ENCODE measurements at places on chromosomes 11 and 22.

GRCh38 chr11:118996926-118997626 is 862 bp upstream of the CENATAC start:
- DNase-seq: peak; percentile 78

DNA sequence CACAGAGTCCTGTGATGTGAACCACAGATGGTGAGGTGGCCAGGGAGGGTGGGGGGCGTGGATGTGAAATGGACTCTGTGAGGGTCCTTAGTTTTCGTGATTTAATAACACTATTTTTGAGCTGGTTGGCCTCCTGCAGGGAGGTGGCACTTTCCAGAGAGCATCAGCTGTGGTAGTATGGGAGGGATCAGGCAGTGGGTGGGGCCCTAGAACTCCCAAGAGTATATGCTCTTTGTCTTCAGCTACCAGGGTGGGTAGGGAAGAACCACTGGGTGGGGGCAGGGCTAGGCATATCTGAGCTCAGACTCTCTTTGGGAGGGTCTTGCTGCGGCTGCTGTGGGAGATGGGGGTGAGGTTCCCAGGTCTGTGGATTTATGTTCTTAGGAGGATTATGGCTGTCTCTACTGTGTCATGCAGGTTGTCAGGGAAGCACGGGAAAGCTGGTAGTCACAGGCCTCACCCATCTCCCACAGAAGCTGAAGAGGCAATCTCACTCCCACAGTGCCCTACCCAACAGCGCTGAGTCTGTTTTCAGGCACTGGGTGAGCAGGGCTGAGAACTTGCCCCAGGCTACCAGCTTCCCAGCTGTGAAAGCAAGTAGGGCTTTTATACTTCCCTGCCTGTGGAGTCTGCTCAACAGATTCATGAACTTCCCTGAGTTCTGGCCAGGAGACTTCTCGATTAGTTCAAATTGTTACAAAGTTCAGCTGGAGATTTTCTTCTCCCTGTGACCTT is 47.9 kb upstream of the SNX19 start:
- DNase-seq: no peak

DNA sequence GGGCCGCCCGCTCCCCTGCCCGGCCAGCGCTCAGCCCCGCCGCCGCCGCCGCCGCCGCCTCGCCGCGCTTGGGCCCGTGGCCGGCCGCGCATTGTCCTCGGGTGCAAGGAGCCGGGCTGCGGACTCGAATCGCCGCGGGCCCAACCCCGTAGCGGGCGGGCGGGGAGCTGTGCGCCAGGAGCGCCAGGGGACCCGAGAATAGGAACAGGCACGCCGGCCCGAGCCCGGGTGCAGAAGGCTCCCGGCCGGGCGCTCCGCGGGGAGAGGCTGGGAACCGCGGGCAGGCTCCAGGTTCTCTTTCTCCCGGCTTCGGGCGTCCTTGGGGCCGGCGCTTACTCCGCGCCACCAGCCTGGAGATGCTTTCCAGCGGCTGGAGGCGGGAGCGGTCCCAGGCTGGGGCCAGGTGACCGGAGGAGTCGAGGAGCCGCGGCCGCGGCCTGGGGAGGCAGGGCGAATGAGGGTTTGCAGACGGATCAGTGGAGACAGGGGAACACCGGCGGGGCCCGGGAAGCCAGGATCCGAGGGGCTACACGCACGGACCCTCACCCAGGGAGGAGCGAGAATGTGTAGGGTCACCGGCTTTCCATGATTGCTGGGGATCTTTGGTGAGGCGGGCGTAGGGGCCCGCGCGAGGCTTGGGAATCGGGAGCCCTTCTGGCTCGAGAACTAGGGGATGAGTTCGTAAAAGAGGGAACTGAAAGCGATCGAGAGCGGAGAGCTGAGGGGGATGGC is 726 bp downstream of the PKNOX2 start:
- peak; percentile 52 for DNase-seq

GRCh38 chr11:38365274-38365673 is 1767.2 kb upstream of the RAG2 start:
- DNase-seq: no peak

DNA sequence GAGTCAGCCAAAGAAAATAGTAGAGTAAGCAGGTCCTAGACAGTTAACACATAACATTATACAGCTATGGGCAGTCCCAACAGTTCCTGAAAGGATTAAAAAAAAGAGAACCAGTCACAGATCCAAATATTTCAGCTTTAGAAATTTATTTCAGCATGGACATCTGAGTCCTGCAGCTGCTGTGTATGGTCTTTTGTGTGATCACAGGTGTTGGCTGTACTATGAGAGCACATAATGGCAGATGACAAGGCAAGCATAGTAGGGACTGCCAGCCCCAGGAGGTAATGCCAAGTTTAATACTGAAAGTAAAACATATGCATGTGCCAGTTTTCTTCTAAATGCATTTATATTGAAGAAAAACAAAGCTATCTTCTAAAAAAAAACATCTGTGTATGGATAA is 158.1 kb downstream of the GRIA4 start:
- no peak for DNase-seq

GRCh38 chr22:29737251-29738117 is 17.7 kb downstream of the CABP7 start:
- no peak for DNase-seq

DNA sequence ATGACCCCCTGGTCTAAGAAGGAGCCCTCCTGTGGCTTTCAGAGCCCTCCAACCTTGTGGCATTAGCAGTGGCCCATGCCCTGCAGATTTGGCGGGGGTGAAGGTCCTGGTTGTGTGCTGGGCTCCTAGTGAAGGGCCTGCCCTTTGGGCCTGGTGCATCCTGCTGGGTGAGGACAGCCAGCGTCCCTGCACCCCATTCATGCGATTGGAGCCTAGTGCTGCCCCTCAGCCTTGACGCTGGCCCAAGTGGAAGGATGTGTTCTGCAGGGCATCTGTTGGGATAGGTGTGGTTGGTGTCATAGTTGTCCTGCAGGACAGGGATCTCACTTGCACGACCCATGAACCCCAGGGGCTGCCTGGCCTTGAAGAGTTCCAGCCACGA is 28.1 kb upstream of the DGCR8 start:
- DNase-seq: no peak

GRCh38 chr11:18802381-18803257 is 11.0 kb upstream of the PTPN5 start:
- peak; percentile 58 for DNase-seq

DNA sequence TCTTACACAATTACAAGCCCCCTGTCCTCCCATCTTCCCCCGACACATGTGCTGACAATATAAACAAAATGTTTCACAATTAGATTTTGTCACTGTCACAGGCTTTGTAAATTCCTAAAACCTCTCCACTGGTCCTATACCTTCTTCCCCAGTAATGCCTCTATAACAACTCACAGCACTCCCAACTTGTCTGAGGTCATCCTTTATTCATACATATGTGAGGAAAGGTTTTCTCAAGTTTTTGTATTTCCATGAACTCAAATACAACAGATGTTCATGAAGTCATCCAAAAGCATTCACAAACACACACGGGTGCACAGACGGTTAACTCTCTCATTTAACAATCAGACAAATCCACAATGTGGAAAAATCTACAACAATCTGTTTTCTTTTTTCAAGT is 1.9 kb downstream of the OR52H1 start:
- DNase-seq: no peak

DNA sequence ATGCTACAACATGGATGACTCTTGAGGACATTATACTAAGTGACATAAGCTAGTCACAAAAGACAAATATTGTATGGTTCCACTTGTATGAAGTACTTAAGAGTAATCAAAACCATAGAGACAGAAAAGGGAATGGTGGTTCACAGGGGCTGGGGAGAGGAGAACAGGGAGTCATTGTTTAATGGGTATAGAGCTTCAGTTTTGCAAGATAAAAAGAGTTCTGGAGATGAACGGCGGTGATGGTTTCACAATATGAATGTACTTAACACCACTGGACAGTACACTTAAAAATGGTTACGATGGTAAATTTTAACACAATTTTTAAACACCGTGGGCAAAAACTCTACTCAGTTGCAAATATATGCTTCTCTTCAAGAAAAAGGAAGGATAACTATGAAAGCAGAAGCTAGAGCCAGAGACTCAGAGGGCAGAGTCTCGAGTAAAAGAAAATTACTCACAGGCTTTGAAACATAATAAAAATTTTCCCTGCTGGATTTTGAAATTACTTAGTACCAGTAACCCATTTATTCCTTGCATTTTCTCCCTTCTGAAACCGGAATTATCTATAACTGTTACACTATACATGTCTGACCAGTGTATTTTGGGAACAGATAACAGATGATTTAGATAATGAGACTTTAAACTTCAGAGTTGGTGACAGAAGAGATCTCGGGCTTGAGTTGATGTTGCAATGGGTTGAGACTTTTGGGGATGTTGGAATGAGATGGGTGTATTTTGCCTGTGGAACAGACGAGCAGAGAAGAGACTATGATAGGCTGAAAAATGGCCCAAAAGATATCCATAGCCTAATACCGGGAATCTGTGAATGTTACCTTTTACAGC is 15.0 kb downstream of the MRTFA start:
- DNase-seq: peak; percentile 86

- no peak for DNase-seq
Measured at GRCh38 chr11:130573767-130574166, 125.3 kb downstream of the ADAMTS15 start.

DNA sequence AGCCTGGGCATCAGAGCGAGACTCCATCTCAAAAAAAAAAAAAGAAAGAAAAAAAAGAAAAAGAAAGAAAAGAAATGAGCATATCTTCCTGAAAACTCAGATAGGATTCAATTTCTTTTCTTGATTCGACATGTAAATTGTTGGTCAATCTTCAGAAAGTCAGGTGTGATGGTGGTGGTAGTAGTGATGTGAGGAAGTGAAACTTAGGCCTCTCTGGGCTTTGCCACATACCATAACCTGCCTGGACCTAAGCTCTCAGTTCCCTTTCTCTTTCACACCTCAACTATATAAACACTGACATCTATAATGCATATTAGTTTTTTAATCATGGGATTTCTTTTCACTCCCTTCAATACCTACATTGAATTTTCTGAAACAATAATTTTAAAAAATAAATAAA is 98.0 kb upstream of the TBCEL start:
- no peak for DNase-seq

DNA sequence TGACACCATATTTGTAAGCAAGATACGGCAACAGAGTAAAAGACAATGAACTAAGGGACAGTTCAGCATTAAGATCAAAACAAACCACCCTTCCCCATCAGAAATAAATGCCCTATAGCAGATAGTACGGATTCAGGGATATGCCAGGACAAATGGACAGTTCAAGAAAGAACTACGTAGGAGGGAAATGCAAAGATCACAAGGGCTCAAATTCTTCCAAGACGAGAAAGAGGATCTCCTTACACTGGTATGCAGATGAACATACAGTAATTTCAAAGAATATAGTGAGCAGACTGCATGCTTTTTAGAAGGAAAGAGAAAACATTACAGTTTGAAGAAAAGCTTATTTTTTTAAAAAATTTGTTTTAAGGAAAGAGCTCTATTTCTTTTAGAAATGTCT is 124.7 kb upstream of the APOA1 start:
- DNase-seq: no peak

DNA sequence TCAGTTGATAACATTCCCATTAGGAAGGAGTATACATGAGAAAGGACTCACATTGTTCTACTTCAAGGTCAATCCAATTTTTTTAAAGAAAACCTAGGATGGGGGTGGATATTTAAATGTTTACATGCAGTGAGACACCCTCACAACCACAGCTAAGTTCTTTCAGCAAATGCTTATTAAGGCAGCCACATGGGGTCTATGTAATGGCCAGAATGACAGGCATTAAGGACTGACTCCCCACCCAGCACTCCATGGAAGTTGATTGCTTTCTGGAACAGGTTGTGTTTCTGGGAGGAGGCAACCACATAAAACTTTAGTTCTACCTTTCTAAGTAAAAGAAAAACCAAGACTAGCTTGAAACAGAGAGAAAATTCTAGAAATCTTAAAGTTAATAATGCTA is 662.0 kb upstream of the CCDC90B start:
- DNase-seq: no peak

GRCh38 chr22:40838486-40838885 is 18.0 kb downstream of the ST13 start:
- DNase-seq: no peak

DNA sequence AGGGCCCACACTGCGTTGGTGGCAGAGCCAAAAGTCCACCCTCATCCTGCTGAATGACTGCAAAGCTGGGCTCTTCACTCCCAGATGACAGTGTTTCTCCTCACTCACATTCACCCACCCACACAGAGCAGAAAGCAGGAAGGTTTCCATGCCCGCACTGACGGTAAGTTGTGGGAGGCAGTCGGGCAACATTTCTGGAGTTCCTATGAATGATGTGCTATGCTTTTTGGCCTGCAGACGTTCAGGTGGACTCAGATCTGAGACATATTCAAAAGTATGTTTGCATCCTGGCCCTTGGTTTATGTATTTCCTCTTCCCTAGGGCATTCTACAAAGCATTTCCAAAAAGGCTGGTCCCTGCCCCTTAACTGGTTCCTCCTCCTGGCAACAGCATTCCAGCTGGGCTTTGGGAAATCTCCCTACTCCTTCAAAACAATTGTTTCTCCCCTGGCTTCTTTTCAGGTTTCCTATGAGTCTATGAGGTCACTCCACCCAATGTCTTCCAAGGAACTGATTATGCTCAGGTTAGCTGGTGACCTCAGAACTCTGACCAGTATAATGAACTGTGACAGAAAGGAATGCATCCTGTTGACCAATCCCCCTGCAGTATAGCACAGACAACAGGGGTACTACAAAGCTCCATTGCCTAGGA is 36.4 kb downstream of the PACSIN2 start:
- DNase-seq: peak; percentile 61

GRCh38 chr11:102476069-102476468 is 23.5 kb upstream of the TMEM123 start:
- peak; percentile 68 for DNase-seq

DNA sequence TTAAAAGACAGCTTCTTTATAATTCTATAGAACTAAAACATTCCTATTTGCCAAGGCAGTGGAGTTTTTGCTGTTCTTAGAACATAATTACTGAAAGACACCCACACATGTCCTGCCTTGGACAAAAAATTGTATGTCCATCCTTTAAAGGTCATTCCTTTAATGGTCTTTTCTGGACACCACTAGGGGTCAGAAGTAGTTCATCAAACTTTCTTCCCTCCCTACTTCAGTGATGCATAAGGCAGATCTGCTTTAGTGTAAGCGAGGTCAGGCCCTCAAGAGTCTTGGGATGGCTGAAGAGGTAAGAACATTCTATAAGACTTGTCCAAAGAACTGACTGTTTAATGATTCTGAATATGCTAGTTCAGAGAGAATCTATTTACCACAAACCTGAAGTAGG is 4.3 kb upstream of the OR51V1 start:
- peak; percentile 46 for DNase-seq

- peak; percentile 88 for DNase-seq
Measured at GRCh38 chr11:10407055-10407454, 48.0 kb upstream of the AMPD3 start.

DNA sequence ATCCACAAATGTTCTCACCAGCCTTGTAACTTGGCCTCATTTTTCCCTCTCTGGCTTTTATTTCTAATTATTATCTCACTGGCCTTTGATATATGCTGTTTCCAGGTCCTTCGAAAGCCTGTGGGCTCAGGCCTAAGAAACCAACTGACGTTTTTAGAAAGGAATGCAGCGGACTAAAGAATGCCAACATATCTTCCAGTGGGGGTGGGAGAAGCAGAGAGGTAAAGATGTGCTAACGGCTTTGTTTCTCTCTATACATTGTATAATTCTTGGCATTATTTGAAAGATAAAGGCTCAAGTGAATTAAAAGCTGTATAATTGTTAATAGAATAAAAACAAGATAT is 28.2 kb downstream of the OR6Q1 start:
- DNase-seq: no peak
